ENCODE measurements at places on chromosomes 3 and 15.

DNA sequence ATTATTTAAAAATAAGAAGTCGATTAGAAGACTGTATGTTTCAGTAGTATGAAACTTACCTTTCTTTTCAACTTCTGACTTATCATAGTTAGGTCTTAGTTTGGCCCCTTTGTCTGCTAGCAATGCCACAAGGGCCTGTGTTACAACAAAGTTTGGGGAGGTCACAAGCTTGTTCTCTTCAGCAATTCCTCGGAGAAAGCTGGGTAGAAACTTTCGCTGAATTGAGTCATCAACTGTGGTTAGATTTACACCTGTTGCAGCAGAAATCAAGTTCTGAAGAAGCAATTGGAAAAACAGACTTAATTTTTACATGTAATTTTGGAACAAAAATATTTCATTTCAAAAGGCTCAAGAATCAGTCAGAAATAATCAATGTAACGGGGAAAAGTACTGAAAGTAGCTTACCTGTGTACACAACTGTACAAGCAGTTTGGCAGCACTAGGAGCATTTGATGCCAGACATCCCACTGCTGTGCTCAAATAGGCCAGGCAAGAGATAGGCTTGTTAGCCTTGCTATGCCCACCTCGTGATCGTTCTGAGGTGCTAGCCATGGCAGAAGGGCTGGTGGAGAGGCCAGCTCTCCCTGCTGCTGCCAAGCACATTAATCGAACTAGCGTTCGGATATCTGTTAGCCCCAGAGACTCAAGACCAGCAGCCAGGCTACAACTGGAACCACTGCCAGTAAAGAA, 58.6 kb downstream of the FBXL22 start:
- no peak for DNase-seq

DNA sequence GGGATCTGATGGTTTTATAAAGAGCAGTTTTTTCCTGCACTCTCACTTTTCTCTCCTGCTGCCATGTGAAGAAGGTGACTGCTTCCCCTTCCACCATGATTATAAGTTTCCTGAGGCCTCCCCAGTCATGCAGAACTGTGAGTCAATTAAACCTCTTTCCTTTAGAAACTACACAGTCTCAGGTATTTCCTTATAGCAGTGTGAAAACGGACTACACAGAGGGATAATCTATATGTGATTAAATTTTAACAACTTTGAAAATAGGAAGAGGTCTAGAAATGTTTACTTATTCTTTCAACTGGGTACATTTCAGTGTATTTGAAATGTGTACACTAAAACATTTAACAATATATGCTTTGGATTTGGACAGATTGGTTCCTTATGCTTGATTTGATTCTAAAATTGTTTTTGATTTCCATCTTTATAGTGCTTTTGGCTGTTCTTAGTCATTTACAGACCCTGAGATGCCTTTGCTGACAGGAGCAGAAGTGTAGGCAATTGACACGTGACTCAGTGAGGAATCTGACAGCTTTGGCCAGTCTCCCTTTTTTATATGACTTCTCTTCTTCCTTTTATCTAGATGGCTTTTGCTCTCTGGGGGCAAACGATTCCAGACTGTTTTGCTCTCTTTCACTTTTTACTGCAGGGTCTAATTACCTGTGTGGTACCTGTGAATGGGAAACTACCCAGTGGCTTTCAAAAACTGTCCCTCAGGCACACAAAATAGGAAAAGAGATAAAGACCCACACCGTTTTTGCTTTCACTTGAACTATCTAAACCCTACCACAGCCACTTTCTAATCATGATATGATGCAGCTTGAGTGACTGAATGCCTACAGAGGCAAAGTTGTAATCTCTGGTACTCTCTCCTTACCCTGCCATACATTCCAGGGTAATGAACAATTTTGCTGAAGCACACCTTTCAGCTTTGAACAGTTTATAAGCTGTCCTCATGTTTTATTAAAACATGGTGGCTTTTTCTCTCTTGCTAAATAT, 422.6 kb downstream of the ROBO1 start:
- no peak for DNase-seq

GRCh38 chr15:64749999-64750657, 25.3 kb downstream of the RBPMS2 start:
- DNase-seq: no peak

- no peak for DNase-seq
Measured at GRCh38 chr3:47573190-47574172, 5.2 kb downstream of the CSPG5 start.

GRCh38 chr3:87486115-87486514, 209.7 kb upstream of the POU1F1 start:
- DNase-seq: no peak

GRCh38 chr3:185021256-185021655, 131.6 kb downstream of the C3orf70 start:
- DNase-seq: no peak

DNA sequence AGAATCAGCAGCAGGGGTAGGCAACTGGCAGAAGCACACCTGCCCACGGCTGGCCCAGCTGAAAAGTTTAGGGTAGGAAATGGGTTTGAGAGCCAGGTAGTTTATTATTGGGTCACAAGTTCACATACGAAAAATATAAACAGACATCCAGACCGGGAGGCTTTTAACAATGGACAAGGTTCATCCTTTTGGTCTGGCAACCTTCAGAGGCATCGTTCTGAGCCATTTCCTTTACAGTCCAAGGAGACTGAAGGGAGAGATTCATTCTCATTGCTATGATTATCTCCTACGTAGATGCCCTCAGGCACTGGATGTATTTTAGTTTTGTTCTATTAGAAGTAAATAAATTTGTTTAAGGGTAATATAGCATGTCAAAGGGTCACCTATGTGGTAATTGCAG, 248.0 kb upstream of the THBS1 start:
- no peak for DNase-seq

DNA sequence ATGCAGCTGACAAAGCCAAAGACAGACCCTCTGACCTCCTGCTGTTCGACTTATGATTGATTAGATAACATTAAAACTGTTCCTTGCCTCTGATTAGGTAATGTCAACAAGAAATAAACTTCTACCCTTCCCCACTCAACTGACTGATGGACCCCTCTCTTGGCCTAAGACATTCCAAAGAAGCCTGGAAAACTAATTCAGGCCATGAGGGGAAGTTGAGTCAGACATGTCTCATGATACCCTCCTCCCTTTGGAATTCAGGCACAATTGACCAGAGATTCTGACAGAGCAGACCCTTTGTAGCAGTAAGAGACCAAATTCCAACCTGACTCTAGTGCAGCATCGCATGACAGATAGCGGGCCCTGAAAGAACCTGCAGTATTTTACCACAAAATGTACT, 354.5 kb downstream of the OCA2 start:
- no peak for DNase-seq

GRCh38 chr3:197527569-197527968, 28.2 kb downstream of the BDH1 start:
- DNase-seq: no peak

DNA sequence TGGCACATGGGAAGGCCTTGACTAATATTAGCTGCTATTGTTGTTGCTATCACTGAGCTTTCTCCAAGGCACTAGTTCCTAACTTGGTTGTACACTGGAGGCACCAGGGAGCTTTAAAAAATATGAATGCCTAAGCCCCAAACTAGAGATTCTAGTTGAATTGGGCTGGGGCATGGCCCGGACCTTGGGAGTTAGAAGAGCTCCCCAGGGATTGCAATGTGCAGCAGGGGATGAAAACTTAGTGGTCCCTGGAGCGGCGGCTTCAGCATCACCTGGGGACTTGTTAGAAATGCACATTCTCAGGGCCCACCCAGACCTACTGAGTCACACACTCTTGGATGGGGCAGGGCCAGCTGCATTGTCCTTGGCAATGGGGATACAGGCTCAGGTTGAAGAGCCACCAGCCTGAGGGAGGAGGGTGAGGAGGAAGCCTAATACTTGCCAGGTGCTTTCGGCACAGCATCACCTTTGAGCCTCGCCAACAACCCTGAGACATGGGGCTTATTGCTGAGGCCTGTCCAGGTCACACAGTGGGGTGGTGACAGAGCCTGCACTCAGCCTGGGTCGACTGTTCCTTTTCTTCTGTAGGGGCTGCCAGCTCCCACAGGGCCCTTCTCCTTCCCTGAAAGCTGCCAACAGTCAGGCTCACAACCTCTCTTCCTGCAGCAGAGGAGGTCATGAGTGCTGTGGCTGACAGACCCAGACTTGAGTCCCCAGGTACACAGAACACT, 84.5 kb downstream of the ATP2B2 start:
- no peak for DNase-seq

DNA sequence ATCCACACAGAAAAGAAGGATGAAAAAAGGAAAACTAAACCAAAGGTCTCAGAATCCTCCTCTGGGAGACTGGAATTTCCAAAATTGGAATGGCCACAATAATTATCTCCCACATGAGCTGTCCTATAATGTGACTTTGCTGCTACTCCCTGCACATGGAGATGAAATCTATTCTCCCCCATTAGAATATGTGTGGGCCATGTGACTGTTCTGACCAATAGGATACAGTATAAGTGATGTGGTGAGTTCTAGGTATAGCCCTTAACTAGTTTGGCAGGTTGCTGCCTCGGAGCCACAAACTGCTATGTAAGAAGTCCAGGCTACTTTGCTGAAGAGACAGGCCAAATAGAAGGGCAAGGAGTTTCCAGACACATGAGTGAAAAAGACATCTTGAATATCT, 5.2 kb downstream of the TRIM59 start:
- DNase-seq: no peak

DNA sequence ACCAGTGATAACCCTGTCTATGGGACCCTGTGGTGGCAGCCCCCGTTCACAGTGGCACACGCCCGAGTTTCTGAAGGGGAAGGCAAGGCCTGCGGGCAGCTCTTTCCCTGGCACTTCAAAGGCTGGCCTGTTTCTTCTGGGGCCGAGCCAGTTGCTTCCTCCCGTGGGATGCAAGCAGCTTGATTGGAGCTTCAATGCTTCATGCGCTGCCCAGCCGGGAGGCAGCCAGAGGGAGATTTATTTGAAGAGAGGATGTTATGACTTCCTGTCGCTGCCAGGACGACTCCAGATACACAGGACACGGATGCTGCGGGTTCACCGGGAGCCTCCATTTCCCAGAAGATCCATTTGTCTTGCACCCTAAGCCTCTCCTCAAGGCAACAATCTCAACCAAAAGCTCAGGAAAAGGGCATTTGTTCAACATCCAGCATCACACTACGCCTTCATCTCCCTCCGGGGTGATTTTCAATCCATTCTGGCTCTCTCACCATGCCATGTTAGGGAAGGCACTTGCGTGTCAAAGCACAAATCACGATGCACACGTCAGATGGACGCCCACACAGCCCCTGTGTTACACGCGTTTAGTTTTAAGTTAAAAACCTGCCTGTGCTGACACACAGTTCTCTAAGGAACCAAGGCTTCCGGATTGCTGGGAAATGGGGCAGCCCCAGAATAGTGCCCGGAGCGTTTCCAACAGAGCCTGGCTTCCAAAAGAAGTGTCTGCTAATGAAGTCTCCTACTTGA, 330.2 kb downstream of the OCA2 start:
- DNase-seq: no peak

GRCh38 chr3:189735913-189736312, 104.7 kb downstream of the TP63 start:
- no peak for DNase-seq

DNA sequence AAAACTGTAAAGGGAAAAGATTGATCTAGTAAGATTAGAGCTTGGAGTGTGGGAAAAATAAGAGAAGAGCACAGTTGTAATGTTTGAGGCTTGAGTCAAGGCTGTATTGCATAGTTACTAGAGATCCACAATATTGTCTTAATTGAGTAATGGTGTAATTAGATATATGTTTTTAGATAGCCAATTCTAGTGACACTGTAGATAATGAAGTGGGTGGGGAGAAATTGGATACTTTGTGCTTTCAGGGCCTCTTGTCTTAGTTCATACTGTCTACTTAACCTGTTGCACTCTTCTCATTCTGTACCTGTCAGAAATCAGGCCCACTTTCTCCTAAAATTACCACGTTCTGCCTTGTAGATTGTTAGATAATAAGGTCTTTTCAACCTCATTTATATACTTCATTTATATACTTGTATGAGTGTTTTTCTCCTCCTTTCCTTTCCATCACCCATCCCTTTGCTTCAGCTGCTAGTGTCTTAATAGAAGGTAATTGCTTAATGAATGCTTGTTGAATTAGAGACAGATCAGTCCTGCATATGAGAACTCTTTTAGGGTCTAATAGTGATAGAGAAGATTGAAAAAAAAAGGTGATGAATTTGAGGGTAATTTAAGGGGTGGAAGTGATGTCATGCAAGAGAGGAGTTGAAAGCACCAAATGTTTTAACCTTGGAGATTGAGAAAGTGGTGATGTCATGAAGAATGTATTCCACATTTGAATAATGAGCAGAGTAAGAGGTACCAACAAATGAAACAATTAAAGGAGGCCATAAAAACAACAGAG, 32.0 kb downstream of the PIK3CA start:
- no peak for DNase-seq

GRCh38 chr3:56691165-56692000, 8.3 kb upstream of the TASOR start:
- no peak for DNase-seq

- no peak for DNase-seq
Measured at GRCh38 chr15:82039871-82040270, 5.9 kb downstream of the MEX3B start.

- no peak for DNase-seq
Measured at GRCh38 chr3:62981962-62982361, 106.7 kb upstream of the CADPS start.

GRCh38 chr15:91040856-91041255, 18.5 kb upstream of the VPS33B start:
- DNase-seq: no peak

GRCh38 chr3:11381141-11381540, 108.9 kb downstream of the ATG7 start:
- no peak for DNase-seq

- no peak for DNase-seq
Measured at GRCh38 chr3:11636394-11636770, 7.3 kb downstream of the VGLL4 start.

- DNase-seq: no peak
Measured at GRCh38 chr3:109887293-109887692, 549.9 kb upstream of the DPPA4 start.

DNA sequence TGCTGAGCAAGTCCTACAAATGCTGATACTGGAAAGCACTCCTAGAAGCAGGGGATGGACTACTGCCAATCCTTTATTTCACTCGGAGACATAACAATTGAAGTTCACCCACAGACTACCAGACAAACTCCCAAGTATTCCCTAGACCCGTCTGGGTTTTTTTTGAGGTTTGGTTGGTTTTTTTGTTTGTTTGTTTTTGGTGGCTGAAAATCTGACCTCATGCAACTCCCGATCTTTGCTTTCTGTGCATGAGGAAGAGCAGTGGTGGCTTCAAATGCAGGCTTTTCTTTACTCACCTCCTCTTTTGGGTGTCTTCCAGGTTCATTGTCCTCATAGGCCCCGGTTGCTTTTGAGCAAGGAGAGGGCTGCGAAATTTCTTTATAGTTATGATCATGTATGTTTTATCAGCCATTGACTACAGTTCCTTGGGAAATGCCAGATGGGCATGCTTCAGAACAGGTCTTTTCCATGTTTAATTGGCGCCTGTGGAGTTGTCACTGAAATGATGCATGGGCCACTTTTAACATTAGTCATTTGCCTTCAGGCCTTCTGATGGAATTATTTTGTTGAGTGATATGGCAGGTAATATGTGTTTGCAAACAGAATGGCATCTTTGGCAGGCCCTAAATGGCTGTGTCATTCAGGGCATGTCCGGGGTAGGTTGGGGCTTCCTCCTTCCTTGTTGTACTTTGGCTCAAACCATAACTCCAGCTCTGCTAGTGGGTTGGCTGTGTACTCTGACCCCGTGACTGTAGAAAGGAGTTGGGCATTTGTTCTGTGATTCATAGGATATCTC, 81.3 kb upstream of the ZBED2 start:
- no peak for DNase-seq
